ENCODE measurements at places on chromosomes 2 and 18.

- no peak for DNase-seq
Measured at GRCh38 chr2:213259266-213259665, 25.0 kb upstream of the SPAG16 start.

GRCh38 chr18:42168487-42168886 is 213.5 kb downstream of the PIK3C3 start:
- no peak for DNase-seq

- DNase-seq: no peak
Measured at GRCh38 chr2:9518780-9519179, 36.9 kb downstream of the ADAM17 start.

GRCh38 chr18:27899893-27900292 is 277.0 kb downstream of the CDH2 start:
- no peak for DNase-seq

- DNase-seq: peak; percentile 26
Measured at GRCh38 chr2:201070948-201071478, 458 bp downstream of the HYCC2 start.

- DNase-seq: no peak
Measured at GRCh38 chr2:213696442-213696841, 412.2 kb downstream of the SPAG16 start.

DNA sequence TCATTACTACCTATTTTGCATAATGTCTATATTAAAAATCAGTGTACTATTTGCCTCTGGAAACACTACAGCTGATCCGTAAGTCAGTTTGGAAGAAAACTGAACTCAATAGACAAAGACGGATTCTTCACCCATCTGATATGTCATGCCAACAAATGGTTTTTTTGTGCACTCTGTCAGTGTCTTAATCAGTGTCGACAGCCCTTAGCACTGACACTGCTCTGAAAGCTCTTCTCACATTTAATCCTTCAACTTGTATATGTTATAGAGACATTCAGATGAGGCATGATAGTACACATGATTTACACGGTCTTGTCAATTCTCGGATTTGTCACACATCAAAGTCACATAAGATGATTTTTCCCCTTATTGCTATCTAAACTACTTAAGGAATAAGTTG is 347.5 kb upstream of the GALNT5 start:
- no peak for DNase-seq

- peak; percentile 100 for DNase-seq
Measured at GRCh38 chr2:20370191-20370590, 19.5 kb upstream of the PUM2 start.

DNA sequence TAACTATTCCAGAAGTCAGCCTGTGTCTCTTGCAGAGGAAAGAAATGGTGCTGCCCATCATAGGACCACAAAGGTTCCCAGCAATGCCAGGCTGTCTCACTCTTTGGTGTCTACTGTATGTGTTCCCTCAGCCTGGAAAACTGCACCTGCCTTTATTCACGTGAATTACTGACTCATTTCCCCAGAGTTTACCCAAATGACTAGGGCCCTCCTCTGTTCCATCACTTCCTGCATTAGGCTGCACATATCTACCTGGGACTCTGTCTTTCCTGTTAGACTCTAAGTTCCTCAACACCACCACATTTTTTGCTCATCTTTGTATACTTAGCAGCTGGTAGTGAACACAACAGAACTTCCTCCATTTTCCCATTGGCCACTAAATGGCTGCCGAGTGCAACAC is 188.3 kb downstream of the FHOD3 start:
- DNase-seq: no peak

DNA sequence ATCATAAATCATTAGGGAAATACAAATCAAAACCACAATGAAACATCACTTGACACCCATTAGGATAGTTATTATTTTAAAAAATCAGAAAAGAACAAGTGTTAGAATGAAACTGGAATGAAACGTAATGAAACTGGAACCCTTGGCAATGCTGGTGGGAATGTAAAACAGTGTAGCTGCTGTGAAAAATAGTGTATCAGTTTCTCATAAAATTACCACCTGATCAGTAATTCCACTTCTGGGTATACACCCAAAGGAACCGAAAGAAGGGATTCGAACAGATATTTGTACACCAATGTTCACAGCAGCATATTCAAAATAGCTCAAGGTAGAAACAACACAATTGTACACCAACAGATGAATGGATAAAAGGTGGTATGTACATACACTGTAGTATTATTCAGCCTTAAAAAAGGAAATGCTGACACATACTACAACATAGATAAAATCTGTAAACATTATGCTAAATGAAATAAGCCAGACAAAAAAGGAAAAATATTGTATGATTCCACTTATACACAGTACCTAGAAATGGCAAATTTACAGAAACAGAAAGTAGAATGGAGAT is 27.0 kb downstream of the ROCK1 start:
- DNase-seq: no peak

DNA sequence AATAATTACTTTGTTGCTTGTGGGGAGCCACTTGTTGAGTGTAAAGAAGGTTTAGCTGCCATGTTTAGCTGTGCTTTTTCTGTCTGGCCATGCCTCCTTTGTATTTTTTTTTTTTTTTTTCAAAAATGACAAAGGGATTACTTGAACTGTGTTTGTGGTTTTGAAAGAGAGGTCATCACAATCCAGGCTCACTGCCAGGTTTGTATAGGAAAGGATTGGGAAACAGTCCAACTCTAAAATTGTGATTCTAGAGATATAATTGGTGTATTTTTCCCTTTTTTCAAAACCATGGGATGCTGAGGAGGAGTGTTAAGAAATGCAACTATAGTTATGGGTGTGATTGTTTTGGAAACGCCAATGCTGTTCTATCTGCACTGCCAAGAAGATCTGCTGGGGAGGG is 4.3 kb downstream of the ITPRIPL1 start:
- DNase-seq: peak; percentile 80

GRCh38 chr2:177666408-177666807 is 273.8 kb downstream of the AGPS start:
- DNase-seq: peak; percentile 15

- no peak for DNase-seq
Measured at GRCh38 chr18:49904871-49905555, 91.7 kb upstream of the ACAA2 start.

GRCh38 chr2:16396986-16397385 is 268.6 kb downstream of the CYRIA start:
- DNase-seq: no peak

GRCh38 chr2:16250886-16251285 is 310.5 kb downstream of the MYCN start:
- DNase-seq: peak; percentile 55

DNA sequence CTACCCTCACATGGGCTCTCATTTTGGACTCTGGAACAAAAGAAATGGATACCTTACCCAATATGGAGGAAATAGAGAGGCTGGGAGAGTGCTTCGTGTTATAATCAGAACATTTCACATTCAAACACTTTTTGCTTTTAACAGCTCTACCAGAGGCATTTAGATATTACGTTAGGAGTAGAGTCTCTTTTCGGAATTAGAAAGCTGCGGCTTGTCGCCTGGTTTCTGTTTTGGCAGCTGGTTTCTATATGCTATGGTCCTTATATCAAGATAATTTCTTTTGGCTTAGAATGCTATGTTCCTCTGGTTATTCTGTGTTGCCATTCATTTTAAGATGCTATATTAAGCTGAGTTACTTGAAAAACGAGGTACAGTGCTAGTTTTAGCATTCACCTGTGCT is 392.8 kb upstream of the GALNT5 start:
- DNase-seq: no peak

GRCh38 chr2:203740871-203741281 is 34.4 kb downstream of the CD28 start:
- DNase-seq: peak; percentile 73

DNA sequence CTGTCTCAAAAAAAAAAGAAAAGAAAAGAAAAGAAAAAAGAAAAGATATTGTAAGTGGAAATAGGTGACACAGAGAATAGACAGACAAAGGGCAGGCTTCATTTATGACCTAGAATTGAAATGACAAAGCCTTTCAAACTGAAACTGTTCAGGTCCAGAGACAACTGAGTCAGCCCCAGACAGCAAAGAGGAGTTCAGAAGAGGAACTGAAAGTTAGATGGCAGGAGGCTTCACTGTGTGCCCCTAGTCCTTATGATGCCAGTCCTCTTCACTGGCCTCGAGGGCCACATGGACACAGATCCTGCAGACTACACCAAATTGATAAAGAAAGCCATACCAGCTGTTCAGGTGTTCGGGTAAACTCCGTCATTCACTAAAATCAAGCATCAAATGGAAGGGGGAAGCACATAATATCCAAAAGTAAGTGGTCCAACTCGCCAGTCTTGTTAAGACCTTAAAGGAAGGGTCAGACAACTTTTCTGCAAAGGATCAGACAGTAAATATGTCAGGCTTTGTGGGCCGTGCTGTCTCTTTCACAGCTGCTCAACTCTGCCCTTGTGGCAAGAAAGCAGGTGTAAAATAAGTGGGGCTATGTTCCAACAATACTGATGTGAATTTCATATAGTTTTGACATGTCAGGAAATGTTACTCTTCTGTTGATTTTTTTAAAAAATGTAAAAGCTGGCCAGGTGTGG is 231.9 kb upstream of the MGAT5 start:
- DNase-seq: no peak

- no peak for DNase-seq
Measured at GRCh38 chr2:143144813-143145455, 15.7 kb downstream of the ARHGAP15 start.

GRCh38 chr2:151043484-151043883 is 218.2 kb downstream of the RBM43 start:
- peak; percentile 98 for DNase-seq

DNA sequence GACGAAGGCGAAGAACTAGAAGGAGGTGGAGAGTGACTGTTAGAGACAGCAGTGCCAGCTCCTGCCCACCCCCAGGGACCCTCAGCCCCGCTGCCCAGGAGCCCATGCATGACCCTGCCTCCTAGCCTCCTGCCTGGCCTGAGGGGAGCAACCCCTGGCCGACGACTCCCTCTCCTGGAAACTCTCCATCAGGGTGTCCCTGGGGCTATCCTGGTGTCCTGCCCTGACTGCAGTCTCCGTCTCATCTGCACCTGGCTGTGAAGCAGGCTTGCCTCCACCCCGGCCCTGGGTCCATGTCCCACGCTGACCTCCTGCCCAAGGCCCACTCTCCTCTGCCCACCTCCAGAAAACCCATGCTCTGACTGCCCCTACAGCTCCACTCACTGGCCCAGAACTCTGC is 120.2 kb downstream of the RPIA start:
- no peak for DNase-seq

DNA sequence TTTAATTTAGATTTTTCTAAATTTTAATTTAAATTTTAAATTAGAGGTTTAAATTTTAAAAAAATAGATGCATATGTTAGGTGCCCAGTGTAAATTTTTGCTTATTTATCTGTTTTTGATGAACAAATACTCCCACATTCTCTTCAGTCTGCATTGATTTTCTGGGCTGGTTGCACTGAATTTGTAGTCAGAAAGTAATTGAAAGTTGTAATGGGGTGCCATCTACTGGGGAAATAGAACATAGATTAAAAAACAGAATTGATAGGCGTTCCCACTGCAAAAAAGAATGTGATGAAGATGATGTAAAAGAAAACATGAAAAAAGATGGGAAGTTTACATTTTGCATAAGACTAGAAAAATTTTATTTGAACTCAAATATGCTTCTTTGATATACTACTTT is 51.7 kb upstream of the CCDC85A start:
- DNase-seq: peak; percentile 17

DNA sequence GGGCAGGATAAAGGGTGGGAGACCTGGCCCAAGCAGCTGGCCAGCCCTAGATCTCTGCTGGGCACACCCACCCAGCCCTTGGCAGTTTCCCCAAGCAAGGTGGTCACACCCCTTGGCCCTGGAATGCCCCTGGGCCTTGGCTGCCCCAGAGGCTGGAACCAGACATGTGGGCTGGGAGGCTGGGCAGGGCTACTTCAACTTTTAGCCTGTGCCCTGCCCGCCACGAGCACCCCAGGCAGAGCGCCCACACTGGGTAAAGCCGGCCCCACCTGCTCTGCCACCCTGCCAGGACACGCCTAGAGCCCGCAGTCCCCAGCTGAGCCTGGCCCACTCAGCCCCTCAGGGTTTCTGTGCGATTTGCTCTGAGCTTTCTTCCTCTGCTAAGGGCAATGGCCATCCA is 119.7 kb upstream of the SMAD2 start:
- peak; percentile 38 for DNase-seq
